ENCODE measurements at places on chromosomes 1 and 21. TPM values are rescaled to one million over a fixed set of nuclear protein-coding genes. Genes with fewer than 3 reads are reported as not detected.

Gene IQGAP3
- total RNA-seq: 23.7 TPM

Gene HSD11B1
- 4.3 TPM for total RNA-seq

Gene ATAD3A
- total RNA-seq: 26.7 TPM

Gene OR2T29
- not detected for total RNA-seq

Gene LMX1A
- total RNA-seq: not detected

Gene PI4KB
- total RNA-seq: 40.7 TPM

Gene LCE2C
- total RNA-seq: not detected

Gene OTUD7B
- total RNA-seq: 8.2 TPM

Gene CFAP107
- not detected for total RNA-seq

Gene SYCP1
- not detected for total RNA-seq

Gene THEM5
- total RNA-seq: not detected

Gene FCRL1
- not detected for total RNA-seq

Gene HSF2BP
- 4.7 TPM for total RNA-seq

Gene DNAJC28
- total RNA-seq: 1.9 TPM

Gene WNT4
- not detected for total RNA-seq

Gene SPRR2B
- total RNA-seq: not detected

Gene C1orf74
- total RNA-seq: 5.7 TPM

Gene SPATA46
- not detected for total RNA-seq

Gene SPRR2A
- total RNA-seq: not detected

Gene OR2T2
- not detected for total RNA-seq

Gene CFAP141
- not detected for total RNA-seq

Gene CELA2B
- not detected for total RNA-seq

Gene GPR52
- not detected for total RNA-seq

Gene TSSK3
- total RNA-seq: not detected

Gene GPBP1L1
- 140 TPM for total RNA-seq

Gene ACTL8
- 0.39 TPM for total RNA-seq

Gene NOS1AP
- 0.76 TPM for total RNA-seq

Gene GCSAML
- total RNA-seq: 0.42 TPM

Gene MTARC1
- total RNA-seq: 0.59 TPM

Gene FMO3
- total RNA-seq: 0.10 TPM

Gene PCAT6
- not detected for total RNA-seq

Gene MAN1A2
- total RNA-seq: 20.9 TPM

Gene TMEM183A
- total RNA-seq: 84.6 TPM

Gene ADGRL4
- not detected for total RNA-seq

Gene NBPF14
- total RNA-seq: 15.7 TPM

Gene KIF21B
- 1.2 TPM for total RNA-seq

Gene FAM78B
- total RNA-seq: not detected

Gene PDE9A
- not detected for total RNA-seq

Gene PTPRC
- 4.5 TPM for total RNA-seq

Gene CHRNB2
- total RNA-seq: not detected

Gene MCOLN2
- total RNA-seq: 9.6 TPM

Gene INSRR
- total RNA-seq: not detected

Gene GJC2
- total RNA-seq: 0.17 TPM

Gene MAGOH
- 84.9 TPM for total RNA-seq

Gene KLF17
- total RNA-seq: 0.37 TPM

Gene GPR161
- 15.2 TPM for total RNA-seq

Gene NECTIN4
- total RNA-seq: not detected

Gene RNF223
- not detected for total RNA-seq

Gene MUTYH
- total RNA-seq: 7.2 TPM

Gene OR6K3
- not detected for total RNA-seq

Gene ZNF684
- 6.6 TPM for total RNA-seq

Gene CTNNBIP1
- 35.7 TPM for total RNA-seq

Gene CR1L
- total RNA-seq: not detected

Gene CD53
- total RNA-seq: 0.30 TPM

Gene MIXL1
- total RNA-seq: not detected

Gene OR2L2
- total RNA-seq: not detected

Gene ACKR1
- not detected for total RNA-seq

Gene VCAM1
- 2.8 TPM for total RNA-seq

Gene PARK7
- 231 TPM for total RNA-seq

All from M059J (cell line).